Hematopoietic multipotent progenitor cell (in vitro differentiated cells): ENCODE measurements at places on chromosomes 2 and 18. TPM values are rescaled to one million over a fixed set of nuclear protein-coding genes. Genes with fewer than 3 reads are reported as not detected.

DNA sequence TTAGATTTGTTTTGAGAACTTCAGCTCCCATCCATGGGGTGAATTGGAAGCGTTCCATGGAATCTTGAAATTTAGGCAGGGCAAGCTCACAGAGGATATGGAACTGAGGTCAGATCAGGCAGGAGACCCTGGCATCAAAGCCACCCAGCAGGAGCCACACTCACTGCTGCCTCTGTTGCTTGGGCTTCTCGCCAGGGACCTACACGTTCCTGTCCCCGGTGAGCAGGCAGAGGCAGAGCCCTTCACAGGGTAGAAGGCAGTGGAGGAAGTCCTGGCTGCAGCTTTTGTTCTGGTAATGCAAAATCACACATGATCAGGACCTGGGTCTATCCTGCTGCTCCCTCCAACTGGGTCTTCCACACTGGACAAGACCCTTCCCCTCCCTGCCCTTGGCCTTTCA is 42.1 kb downstream of the CAPN13 start:
- no peak for DNase-seq

- no peak for DNase-seq
Measured at GRCh38 chr2:234092344-234092743, 41.8 kb downstream of the SPP2 start.

GRCh38 chr2:3670941-3671340 is 12.9 kb downstream of the ALLC start:
- DNase-seq: no peak

DNA sequence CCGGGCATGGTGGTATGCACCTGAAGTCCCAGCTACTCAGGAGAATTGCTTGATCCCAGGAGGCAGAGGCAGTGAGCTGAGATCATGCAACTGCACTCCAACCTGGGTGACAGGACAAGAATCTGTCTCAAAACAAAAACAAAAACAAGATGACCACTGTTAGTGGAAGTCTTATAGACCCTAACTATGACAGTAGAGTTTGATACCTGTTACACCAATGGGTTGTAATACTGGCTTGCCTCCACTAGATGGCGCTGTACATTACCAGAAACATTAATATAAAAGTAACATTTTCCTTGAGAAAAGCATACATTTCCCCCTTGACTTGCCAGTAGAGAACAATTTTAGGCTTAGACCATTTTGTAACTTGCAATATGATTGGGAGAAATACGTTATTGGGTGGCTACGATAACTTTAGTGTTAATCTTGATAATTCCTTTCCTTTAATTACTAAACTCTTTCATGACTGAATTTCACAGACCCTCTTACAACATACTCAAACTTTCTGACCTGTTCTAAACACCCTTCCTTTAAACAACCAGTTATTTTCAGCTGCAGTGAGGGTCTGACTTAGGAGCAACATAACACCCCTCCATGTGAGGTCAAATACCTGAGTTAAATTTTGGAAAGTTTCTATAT is 19.5 kb downstream of the SLC25A52 start:
- DNase-seq: peak; percentile 7

Gene CFAP221
- not detected for total RNA-seq

Gene TTN
- total RNA-seq: 1.1 TPM

Gene PSD4
- total RNA-seq: 68.7 TPM
